DMS153 (cell line): ENCODE measurements at places on chromosomes 7 and 10.
A peak's percentile ranks its signal among the peaks of the same experiment; 100 is the strongest.

DNA sequence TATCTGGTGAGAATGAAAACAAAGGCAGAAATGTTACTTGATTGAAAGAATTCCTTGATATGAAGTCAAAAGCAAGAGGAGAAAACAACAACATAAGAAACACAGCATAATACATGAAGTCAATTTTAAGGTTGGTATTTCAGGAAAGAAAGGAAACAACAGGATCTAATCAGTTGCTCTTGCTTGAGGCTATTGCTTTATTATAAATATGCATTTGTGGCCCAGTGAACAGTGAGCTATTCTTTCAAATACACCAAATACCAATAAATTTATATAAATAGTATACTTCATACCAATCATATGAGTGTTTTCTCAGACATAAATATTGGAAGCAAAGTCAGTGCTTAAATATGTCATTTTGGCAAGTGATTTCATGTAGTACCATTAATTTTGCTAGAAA, 806.6 kb downstream of the NXPH1 start:
- DNase-seq: no peak

DNA sequence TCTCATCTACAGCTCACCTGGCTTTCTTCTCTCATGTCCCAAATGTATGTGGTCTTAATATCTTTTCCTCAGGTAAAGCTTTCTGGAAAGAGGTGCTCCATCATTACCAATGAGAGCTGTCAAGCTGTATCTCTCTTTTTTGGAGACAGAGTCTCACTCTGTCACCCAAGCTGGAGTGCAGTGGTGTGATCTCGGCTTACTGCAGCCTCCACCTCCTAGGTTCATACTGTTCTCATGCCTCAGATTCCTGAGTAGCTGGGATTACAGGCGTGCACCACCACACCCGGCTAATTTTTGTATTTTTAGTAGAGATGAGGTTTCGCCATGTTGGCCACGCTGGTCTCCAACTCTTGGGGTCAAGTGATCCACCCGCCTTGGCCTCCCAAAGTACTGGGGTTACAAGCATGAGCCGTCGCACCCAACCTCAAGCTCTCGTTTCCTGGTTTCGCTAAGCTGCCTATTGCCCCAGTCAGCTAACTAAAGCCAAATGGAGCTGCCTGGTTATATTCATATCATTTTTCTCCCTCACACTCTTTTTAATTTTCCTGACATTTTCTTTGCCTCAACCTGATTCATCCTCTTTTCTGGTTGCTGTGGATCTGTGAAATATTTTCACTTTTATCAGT, 60.5 kb downstream of the SUFU start:
- DNase-seq: no peak

DNA sequence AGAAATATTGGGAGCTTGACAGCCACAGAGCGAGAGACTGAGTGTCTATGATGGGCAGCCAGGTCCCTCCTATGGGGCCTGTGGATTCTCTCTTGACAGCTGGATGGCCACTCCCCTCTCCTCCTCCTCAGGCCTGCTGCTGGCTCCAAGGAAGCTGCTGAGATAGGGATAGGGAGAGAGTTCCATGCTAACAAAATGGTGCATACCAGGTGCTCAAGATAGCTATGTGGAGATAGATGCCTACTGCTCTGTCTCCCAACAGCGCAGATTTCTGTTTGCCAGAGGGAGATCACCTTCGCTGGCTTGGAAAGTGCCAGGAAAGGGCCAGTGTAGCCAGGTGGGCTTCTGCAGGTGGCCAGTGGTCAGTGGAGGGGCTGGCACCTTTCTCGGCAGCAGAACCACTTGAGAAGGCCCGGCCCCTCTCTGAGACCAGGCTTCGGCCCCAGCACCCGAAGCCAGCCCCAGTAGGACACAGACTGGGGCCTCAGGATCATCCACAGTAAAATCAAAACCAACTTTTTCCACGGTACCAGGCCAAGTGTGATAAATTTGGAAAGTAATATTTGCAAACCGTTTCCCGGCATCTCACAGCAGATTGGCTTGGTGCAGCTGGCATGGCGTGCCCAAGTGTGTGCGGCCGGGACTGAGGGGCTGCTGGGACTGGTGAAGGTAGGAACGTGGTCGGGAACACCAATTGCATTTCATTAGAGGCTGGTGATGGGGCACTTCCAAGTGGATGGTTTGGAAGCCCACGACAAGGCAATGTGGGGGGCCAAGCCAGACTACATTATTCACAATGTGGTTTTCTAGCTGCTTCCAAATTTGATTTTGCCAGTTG, 139.6 kb downstream of the PTPN20 start:
- no peak for DNase-seq

DNA sequence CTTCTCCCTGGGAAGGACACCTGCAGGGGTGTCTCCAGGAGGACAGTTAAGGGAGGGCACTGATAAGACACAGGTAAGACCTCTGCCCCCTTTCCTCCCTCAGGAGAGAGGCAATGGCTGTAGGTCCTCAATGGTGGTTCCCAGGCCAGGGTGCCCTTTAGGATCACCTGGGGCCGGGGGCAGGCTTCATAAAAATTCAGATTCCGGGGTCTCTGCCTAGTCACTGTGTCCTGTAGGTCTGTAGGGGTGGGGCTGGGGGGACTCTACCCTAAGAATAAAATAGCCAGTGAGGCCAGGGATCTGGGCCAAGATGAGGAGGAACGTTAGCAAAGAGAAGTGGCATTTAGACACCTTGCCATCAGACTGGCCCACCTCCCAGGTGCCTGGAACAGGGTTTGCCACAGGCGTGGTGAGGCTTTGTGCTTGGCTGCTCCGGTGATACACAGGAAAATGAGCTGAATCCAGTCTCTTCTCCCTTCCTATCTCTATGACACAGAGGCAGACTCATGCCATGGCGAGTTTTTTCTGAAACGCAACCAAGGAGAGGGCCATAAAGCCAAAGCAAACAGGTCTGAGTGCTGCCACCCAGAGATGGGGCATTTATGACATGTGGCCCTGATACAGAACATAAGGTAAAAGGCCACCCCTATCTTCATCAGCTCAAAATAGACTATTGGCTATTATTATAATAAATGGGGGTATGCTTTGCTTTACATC, 52.6 kb downstream of the SH3PXD2A start:
- DNase-seq: no peak

DNA sequence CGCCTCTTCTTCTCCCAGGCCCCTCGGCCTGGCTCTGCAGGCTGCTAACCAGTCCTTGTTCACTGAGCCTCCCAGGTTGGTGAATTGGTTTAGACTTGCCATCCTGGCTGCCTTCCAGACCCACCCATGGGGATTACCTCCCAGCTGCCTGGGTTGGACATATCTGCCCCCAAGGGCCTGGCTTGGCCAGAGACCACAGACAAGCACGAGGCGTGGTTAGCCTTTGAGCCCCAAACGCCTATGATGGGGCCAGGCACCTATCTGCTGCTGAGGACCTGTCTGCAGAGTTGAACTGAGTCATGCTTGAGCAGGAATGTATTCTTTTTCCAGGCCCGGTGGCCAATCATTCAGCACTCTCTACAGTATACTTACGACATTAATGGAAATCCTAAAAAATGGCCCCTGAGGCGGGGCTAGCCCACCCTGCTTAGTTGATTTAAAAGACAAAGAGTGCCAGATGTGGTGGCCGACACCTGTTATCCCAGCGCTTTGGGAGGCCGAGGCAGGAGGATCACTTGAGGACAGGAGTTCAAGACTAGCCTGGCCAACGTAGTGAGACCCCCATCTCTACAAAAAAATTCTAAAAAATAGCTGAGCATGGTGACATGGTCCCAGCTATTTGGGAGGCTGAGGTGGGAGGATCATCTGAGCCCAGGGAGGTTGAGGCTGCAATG, 361.5 kb downstream of the FRMD4A start:
- no peak for DNase-seq

DNA sequence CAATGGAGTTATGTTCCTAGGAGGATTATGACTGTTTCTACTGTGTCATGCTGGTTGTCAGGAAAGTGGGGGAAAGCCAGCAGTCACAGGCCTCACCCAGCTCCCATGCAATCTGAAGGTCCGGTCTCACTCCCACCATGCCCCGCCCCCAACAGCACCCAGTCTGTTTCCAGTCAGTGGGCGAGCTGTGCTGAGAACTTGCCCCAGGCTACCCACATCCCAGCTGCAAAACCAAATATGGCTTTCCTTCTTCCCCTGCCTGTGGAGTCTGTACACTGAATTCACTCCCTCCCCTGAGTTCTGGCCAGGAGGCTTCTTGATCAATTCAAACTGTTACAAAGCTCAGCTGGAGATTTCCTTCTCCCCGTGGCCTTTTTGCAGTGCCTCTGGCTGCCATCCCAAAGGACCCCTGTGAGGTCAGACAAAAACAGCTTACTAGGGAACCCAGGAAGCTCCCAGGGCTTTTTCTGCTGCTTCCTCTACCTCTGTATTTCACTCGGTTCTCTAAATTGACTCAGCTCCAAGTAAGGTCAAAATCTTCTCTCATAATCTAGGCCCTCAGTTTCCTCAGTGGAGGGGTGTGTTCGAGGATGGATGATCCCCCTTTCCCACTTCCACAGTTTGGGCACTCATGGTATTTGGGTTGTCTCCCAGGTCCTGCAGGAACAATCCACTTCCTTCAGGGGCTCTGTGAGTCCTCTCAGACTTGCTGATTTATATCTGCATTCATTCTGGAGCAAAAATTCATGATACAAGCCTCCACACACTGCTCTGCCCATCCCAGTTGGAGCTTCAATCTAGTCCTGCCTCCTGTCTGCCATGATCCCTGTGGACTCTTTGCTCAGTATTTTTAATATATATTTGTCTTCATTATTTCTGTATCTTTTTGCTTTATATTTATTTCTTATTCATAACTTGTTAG, 205.5 kb downstream of the SEMA3D start:
- DNase-seq: no peak

- DNase-seq: peak; percentile 5
Measured at GRCh38 chr10:100912013-100912604, 654 bp upstream of the SLF2 start.

DNA sequence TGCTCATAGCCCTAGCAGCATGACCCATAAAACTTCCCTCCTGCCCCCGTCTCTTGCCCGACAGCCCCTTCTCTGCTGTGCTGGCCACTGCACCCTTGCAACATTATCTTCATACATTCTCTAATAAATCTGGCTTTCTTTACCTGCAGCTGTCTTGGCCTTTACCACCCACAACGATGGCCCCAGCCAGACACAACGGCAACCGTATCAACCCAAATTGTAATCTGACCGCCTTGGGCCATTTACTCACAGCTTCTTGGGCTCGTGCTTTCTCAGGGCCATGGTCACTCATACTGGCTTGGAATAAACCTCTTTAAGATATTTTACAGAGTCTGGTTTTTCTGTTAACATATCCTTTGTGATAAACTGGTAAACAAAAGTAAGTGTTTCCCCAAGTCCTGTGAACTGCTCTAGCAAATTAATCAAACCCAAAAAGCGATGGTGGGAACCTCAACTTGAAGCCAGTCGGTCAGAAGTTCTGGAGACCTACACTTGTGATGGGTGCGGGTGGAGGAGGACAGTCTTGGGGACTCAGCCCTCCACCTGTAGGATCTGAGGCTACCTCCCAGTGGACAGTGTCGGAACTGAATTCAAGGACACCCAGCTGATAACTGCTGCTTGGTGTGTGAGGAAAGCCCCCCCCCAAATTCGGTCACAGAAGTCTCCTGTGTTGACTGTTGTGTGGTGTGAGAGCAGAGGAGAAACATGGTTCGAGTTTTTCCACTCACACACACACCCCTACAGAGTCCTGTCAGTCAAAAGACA, 87.6 kb upstream of the ATP6V0A4 start:
- DNase-seq: no peak

GRCh38 chr7:64774204-64774842, 19.9 kb upstream of the ZNF138 start:
- DNase-seq: no peak

GRCh38 chr7:132463922-132464321, 112.3 kb downstream of the PLXNA4 start:
- no peak for DNase-seq
